Testis (tissue), 5 donors: ENCODE measurements at places on chromosomes 1 and 21. TPM values are rescaled to one million over a fixed set of nuclear protein-coding genes. Genes with fewer than 3 reads are reported as not detected.

GRCh38 chr1:243726806-243727502, 123.1 kb downstream of the AKT3 start:
- peaks cover 10% of the 10 kb centered on the region for H3K4me1 ChIP-seq
- no peak overlapping the region for H3K4me3 ChIP-seq
- H3K27me3 ChIP-seq: no peaks in the 10 kb centered on the region
- H3K27ac ChIP-seq: no peak overlapping the region
- no peaks in the 10 kb centered on the region for H3K36me3 ChIP-seq

DNA sequence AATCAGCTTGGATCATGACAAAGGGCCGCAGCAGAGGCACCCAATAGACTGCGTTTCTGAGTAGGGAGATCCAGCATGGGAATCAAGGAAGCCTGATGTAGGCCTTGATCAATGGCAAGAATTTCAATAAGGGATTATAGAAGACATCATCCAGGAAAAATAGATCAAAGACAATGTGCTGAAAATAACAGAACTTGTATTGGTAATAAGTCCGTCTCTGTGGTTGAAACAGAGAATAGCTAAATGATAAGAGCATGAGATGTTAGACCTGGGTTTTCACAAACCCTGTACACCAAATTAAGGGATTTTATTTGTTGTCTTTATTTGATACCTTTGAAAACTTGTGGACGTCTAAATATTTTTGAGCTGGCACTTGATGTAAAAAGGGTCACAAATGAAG, 228.0 kb upstream of the SGIP1 start:
- no peak overlapping the region for H3K27ac ChIP-seq
- no peaks in the 10 kb centered on the region for H3K36me3 ChIP-seq
- H3K27me3 ChIP-seq: no peaks in the 10 kb centered on the region
- no peak overlapping the region for H3K4me3 ChIP-seq
- no peak for DNase-seq
- H3K4me1 ChIP-seq: no peaks in the 10 kb centered on the region

TACSTD2 gene
- 0.87 TPM for total RNA-seq

DNA sequence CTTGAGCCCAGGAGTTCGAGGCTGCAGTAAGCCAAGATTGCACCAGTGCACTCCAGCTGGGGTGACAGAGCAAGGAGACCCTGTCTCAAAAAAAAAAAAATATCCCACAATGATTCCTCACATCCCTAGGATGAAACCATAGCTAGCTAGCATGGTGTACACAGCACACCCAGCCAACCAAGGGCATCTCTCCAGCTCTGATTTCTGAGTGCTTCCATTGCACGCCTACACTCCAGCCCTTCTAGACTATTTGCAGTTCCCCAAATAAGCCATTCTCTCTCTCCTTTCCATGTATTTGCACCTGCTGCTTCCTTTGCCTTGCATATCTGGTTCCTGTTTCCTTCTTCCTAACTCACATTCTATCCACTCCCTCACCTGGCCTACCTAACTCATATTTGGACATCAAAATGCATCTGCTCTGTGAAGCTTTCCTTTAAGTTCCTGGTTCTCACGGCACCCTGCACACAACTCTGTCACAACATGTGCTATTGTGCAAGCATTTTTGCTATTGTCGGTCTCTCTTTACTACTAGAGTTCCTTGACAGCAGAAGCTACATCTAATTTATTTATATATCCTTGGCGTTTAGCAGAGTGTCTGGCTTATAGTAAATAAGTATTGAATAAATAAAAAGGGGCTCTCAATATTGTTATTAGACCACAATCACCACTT, 2.4 kb upstream of the ELAPOR1 start:
- no peak overlapping the region for H3K27ac ChIP-seq
- no peak overlapping the region for H3K4me3 ChIP-seq
- no peaks in the 10 kb centered on the region for H3K27me3 ChIP-seq
- no peaks in the 10 kb centered on the region for H3K36me3 ChIP-seq

DNA sequence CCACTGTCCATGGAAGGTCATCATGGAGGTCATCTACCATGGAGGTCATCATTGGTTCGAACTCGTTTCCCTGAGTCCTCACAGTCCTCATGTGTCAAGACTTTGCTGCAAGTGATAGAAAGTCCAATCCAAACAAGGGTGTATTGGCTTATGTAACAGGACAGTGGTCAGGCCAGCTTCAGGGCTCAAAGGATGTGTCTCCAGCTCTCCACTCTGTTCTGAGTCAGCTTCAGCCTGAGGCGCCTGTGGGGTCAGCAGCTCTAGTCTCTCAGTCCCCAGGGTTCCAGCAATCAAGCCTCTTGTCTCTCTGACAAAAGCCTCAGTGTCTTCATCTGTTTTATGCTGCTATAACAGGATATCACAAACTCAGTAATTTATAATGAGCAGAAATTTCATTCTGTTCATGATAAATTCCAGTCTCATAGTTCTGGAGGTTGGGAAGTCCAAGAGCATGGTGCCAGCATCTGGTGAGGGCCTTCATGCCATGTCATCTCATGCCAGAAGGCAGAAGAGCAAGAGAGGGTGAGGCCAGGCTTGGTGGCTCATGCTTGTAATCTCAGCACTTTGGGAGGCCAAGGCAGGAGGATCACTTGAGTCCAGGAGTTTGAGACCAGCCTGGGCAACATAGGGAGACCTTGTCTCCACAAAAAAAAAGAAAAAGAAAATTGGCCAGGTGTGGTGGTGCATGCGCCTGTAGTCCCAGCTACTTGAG, 19.5 kb downstream of the A3GALT2 start:
- no peaks in the 10 kb centered on the region for H3K27me3 ChIP-seq
- no peaks in the 10 kb centered on the region for H3K36me3 ChIP-seq
- H3K27ac ChIP-seq: no peak overlapping the region
- H3K4me3 ChIP-seq: no peak overlapping the region
- DNase-seq: no peak

PRRX1 gene
- 26.3 TPM for total RNA-seq

- H3K4me3 ChIP-seq: no peak overlapping the region
- H3K4me1 ChIP-seq: no peaks in the 10 kb centered on the region
- no peaks in the 10 kb centered on the region for H3K36me3 ChIP-seq
- no peak for DNase-seq
- no peak overlapping the region for H3K27ac ChIP-seq
Observed at GRCh38 chr1:213693864-213694263, 293.9 kb upstream of the PROX1 start.

SPEN gene
- total RNA-seq: 60.6 TPM

MCOLN3 gene
- total RNA-seq: 4.4 TPM

DNA sequence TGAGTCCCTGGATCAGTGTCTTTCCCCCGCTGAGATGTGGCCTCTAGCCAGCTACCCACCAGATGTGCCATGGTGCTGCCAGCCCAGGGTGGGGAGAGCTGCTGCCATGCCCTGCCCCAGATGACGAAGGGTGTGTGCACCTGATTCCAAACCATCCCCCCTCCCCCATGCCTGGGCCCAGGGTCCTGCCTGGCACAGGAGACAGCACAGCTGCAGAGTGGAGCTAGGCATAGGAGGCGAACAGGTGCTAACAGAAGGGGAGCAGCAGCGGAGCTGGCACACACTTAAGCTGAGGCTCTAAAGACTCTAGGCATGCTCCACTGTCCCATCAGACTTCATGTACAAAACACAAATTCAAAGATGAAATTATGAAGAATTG, 9.0 kb upstream of the LDLRAP1 start:
- H3K36me3 ChIP-seq: no peaks in the 10 kb centered on the region
- DNase-seq: no peak

DNA sequence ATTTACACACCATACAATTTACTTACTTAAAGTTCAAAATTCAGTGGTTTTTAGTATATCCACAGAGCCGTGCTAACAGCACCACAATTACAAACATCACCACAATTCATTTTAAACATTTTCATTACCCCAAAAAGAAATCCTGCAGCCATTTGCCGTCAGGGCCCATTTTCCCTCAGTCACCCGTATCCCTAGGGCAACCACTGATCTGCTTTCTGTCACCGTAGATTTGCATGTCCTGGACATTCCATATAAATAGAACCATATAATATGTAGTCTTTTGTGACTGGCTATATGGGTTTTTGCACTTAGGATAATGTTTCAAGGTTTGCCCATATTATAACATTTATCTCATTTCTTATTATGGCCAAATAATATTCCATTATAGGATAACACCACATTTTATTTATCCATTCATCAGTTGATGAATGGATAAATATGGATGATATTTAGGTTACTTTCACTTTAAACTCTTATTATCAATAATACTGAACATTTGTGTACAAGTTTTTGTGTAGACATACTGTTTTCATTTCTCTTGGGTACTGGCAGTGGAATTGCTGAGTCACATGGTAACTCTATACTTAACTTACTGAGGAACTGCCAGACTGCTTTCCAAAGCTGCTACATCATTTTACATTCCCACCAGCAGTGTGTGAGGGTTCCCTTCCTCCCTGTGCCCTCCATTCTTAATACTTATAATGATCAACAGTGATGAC, 68.9 kb downstream of the ST3GAL3 start:
- H3K4me3 ChIP-seq: no peak overlapping the region
- DNase-seq: no peak
- no peaks in the 10 kb centered on the region for H3K27me3 ChIP-seq
- no peaks in the 10 kb centered on the region for H3K36me3 ChIP-seq
- H3K27ac ChIP-seq: no peak overlapping the region

MROH9 gene
- 1.1 TPM for total RNA-seq

GRCh38 chr1:47875831-47876586, 121.2 kb downstream of the TRABD2B start:
- H3K27ac ChIP-seq: no peak overlapping the region
- no peak overlapping the region for H3K4me3 ChIP-seq
- H3K27me3 ChIP-seq: no peaks in the 10 kb centered on the region
- DNase-seq: no peak

CR1L gene
- not detected for total RNA-seq

DNA sequence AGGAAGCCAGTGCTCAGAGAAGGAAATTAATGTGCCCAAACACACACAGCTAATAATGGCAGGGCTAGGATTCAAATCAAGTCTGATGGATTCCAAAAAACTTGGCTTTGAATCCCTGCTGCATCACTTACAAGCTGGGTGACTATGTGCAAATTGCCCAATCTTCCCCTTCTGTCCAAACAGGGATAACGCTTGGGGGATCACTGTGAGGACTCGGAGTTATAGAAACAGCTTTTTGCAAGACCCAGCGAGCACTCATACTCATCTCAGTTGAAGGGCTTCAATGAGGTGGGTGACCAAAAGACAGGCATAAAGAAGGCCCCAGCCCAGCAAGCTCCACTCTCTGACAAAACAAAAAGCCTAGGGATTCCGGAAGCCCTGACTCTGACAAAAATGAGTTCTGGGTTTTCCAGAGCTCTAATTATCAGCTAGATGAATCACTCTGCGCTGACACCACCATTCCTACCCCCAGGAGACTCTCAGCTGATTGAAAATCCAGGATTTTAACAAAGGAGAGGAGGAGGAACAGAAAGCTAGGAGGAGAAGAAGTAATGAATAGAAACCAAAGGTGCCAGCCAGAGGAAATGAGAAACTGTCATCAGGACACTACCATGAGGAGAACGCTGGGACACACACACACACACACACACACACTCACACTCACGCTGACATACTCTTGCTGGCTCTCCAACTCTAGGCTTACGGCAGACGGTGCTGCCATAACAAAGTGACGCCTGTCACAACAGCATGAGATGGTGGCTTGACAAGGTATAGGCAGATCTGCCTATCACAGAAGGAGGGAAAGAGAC, 1.6 kb upstream of the STK40 start:
- no peak for DNase-seq
- H3K36me3 ChIP-seq: no peaks in the 10 kb centered on the region
- peaks cover 70% of the 10 kb centered on the region for H3K4me1 ChIP-seq
- peak overlapping the region; percentile 92 for H3K27ac ChIP-seq
- no peaks in the 10 kb centered on the region for H3K27me3 ChIP-seq

GRCh38 chr1:67570486-67571143, 114.4 kb upstream of the GADD45A start:
- DNase-seq: no peak
- H3K27me3 ChIP-seq: no peaks in the 10 kb centered on the region
- no peak overlapping the region for H3K4me3 ChIP-seq
- no peaks in the 10 kb centered on the region for H3K36me3 ChIP-seq

GRCh38 chr1:205062319-205062718, 19.3 kb downstream of the CNTN2 start:
- no peak overlapping the region for H3K27ac ChIP-seq
- no peaks in the 10 kb centered on the region for H3K4me1 ChIP-seq
- no peak for DNase-seq
- H3K4me3 ChIP-seq: no peak overlapping the region
- H3K36me3 ChIP-seq: no peaks in the 10 kb centered on the region

SLC16A4 gene
- 5.8 TPM for total RNA-seq

GRCh38 chr1:223515926-223516325, 122.7 kb downstream of the CCDC185 start:
- no peaks in the 10 kb centered on the region for H3K36me3 ChIP-seq
- H3K27ac ChIP-seq: no peak overlapping the region
- no peak overlapping the region for H3K4me3 ChIP-seq
- no peak for DNase-seq
- H3K4me1 ChIP-seq: no peaks in the 10 kb centered on the region

LCA5L gene
- 103 TPM for total RNA-seq

HES3 gene
- total RNA-seq: not detected

DNA sequence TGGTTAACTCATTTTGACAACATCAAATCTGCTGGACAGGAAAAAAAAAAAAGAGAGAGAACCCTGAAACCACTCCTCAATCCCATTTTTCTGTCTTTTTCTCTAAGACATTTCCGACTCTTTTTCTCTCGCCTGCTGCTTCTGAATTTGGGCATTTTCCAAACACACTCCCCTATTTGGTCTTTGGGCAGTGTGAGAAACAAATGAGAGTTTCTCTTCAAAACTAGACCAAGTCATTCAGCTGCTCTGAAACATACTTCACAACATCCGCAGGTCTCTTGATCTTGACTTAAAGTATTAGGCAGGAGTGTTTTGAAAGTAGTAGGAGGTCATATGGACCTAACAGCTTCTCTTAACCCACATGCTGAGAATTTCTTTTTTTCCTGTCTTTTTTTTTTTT, 364.8 kb upstream of the ESRRG start:
- no peak for DNase-seq
- no peaks in the 10 kb centered on the region for H3K4me1 ChIP-seq
- no peaks in the 10 kb centered on the region for H3K27me3 ChIP-seq

S100A8 gene
- total RNA-seq: 1.3 TPM

DNA sequence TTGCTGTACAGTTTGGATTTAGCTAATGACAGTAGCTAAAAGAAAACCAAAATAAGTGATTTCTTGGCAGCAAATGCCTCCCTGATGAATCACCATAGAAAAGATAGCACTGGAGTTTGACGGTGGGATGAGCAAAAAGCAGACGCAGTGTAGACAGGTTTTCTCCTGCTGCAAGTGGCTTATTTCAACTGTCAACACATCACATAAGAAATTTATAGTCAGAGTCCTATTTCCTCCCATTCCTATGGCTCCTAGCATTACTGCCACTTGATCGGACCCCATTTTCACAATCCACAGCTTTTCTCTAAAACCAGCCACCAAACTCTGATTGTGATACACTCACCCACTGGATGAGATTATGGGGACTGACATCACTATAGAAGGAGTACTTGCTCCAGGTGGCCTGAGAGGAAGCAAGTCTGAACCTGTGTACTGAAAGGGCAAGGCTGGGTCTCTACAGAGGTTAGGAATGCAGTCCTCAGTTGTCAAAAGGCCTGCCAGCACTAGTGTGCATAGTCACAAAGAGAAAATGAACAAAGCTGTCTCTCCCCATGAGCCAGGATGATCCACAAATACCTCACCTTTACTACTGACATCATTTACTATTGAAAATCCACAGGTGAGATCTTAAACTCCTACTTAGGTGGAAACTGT, 359.8 kb downstream of the LTN1 start:
- H3K36me3 ChIP-seq: no peaks in the 10 kb centered on the region
- no peak overlapping the region for H3K27ac ChIP-seq
- H3K4me3 ChIP-seq: no peak overlapping the region
- H3K27me3 ChIP-seq: no peaks in the 10 kb centered on the region
- DNase-seq: no peak
